ENCODE measurements at places on chromosomes 1 and 21.

DNA sequence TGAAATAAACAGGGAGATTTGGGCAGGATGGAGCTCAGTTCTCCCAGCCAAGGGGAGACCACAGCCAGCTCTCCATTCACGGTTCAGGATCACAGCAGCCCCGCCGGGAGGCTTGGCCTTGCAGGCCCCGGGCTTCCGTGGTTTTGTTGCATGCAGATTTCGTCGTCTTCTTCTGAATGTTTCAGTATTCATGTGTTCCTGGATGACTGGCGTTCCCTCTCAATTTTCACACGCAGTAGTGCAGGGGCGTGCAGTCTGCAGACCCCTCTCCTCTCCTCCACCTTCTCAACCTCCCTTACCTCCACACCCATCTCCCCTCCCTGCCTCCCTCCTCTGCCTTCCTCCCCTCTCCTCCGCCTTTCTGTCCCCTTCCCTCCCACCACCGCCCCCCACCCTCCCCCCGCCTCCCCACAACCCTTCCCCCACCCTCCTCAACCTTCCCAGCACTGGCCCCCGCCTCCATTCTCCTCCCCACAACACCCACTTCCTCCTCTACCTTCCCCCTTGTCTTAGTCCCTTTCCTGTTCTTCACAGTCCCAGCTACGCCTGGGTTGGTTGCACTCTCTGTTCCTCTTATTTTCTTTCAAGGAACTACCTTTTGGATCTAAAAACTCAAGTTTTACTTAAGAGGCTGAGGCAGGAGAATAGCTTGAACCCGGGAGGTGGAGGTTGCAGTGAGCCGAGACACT, 8.4 kb upstream of the SLC19A1 start:
- no peak for DNase-seq

DNA sequence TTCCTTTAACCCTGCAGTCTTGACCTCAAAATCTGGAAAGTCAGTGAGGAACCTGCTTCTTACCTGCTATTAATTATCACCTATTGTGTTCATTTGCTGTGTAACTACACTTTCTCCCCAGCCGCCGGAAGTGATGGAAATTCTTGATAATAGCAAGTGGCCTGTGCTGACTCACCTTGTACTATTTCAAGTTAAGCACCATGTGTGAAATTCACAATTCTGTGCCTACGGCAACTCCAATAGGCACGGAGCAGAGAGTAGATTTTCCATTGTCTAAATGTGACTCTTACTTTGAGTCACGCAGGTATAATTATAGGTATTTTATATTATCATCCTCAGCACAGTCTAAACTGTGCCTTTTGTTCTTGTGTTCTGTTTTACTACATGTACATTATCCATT, 466.8 kb downstream of the KIF26B start:
- no peak for DNase-seq

- peak; percentile 68 for DNase-seq
Measured at GRCh38 chr21:33308586-33309490, 15.9 kb upstream of the IFNAR1 start.

DNA sequence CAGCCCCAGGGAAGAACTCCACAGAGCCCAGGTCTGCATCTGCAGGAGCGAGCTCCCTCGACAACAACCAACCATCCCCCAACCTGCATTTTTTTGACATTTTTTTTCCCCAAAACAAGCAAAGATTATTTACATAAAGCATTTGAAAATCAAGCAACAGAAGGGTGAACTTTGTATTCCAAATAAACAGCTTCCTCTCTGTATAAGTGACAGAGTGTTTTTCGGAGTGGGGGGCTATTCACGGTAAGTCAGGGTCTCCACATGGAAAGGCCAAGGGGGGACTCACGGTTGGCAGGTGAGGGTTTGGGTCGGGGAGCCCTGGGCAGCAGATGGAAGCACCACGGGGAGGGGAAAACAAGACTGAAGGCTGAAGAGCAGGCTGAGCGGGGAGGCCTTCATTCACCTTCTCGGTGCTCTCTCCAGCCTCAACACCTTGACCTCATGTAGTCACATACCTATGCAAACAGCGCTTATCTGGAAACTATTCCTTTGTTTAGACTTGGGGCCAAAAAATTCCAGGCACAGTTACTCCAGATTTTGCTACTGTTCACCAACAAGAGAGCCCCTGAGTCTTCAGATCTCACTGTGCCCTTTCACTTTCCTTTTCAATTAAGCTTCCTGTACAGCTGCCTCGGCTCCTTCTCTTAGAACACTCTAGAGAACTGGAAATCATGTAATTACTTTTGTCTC, 27.6 kb downstream of the C2CD2 start:
- DNase-seq: peak; percentile 91

- no peak for DNase-seq
Measured at GRCh38 chr1:116880917-116881316, 28.8 kb upstream of the PTGFRN start.

GRCh38 chr1:46653405-46653958, 14.7 kb downstream of the ATPAF1 start:
- DNase-seq: no peak

- DNase-seq: no peak
Measured at GRCh38 chr1:238176441-238176840, 285.7 kb upstream of the ZP4 start.

- DNase-seq: no peak
Measured at GRCh38 chr1:150890033-150890416, 3.1 kb downstream of the CTXND2 start.

- no peak for DNase-seq
Measured at GRCh38 chr21:15255261-15255660, 190.5 kb upstream of the NRIP1 start.

DNA sequence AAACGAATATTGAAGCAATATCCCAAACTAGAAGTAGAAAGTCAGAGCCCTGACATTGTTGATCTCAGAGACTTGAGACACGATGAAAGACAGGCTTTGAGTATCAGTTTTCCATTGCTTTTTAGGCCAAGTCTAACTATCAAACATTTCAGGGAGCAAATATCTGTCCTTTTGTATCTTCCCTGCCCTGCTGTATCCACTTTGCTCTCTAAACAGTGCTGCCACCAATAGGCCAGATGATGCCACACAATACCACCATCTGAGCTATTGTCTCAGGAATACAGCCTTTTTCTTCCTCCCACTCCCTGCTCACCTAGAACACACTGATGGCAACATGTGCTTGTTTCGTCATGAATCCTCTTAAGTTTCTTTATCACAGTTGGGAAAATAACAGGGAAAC, 62.6 kb upstream of the SPAG17 start:
- no peak for DNase-seq

DNA sequence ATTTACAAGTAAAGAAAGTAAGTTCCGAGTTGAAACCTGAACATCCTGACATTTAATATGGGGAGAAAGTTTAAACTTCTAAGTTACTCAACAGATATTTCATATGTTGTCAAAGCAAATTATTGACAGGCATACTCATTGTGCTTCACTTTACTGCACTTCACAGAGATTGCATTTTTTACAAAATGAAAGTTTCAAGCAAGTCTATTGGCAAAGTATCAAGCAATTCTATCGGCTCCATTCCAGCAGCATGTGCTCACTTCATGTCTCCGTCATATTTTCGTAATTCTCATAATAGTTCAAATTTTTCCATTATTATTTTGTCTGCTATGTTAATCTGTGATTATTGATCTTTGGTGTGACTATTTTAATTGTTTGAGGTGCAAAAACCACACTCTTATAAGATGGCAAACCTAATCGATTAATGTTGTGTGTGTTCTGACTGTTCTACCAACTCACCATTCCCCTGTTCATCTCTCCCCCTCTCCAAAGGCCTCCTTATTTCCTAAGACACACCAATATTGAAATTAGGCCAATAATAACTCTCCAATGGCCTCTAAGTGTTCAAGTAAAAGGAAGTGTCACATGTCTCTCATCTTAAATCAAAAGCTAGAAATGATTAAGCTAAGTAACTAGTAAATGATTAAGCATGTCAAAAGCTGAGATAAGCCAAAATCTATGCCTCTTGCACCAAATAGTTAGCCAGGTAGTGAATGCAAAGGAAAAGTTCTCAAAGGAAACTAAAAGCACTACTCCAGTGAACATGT, 68.2 kb upstream of the BCL9 start:
- no peak for DNase-seq

GRCh38 chr1:241688940-241689368, 36.9 kb downstream of the WDR64 start:
- no peak for DNase-seq

GRCh38 chr1:15626269-15626950, 9.2 kb downstream of the DDI2 start:
- DNase-seq: no peak

GRCh38 chr1:26125382-26125781, 13.8 kb downstream of the PDIK1L start:
- DNase-seq: no peak

DNA sequence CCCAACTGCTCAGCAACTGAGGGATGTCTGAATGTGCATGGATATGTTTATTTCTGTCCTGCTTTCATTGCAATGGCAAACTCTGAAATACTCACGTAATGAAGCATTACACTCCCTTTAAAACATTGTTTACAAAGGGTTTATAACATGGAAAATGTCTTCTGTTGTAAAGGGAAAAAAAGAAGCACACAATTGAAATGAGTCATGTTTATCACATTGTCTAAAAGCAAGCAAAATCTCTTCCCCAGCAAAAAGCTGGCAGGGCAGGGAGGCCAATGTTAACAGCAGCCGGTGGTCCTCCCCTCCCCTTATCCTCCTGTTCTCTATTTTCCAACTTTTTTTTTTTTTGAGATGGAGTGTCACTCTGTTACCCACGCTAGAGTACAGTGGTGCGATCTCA, 3.9 kb upstream of the EFNA1 start:
- no peak for DNase-seq
